Kidney (tissue), 22 donors: ENCODE measurements at places on chromosomes 4 and X.
A peak's percentile ranks its signal among the peaks of the same experiment; 100 is the strongest.

GRCh38 chrX:147738265-147738664 lies 173.5 kb upstream of the FMR1 start:
- no peak for DNase-seq
- H3K4me3 ChIP-seq, result no peak overlapping the region
- no peaks in the 10 kb centered on the region for H3K36me3 ChIP-seq
- H3K27ac ChIP-seq, result no peak overlapping the region
- no peaks in the 10 kb centered on the region for H3K27me3 ChIP-seq
- H3K4me1 ChIP-seq, result no peaks in the 10 kb centered on the region

DNA sequence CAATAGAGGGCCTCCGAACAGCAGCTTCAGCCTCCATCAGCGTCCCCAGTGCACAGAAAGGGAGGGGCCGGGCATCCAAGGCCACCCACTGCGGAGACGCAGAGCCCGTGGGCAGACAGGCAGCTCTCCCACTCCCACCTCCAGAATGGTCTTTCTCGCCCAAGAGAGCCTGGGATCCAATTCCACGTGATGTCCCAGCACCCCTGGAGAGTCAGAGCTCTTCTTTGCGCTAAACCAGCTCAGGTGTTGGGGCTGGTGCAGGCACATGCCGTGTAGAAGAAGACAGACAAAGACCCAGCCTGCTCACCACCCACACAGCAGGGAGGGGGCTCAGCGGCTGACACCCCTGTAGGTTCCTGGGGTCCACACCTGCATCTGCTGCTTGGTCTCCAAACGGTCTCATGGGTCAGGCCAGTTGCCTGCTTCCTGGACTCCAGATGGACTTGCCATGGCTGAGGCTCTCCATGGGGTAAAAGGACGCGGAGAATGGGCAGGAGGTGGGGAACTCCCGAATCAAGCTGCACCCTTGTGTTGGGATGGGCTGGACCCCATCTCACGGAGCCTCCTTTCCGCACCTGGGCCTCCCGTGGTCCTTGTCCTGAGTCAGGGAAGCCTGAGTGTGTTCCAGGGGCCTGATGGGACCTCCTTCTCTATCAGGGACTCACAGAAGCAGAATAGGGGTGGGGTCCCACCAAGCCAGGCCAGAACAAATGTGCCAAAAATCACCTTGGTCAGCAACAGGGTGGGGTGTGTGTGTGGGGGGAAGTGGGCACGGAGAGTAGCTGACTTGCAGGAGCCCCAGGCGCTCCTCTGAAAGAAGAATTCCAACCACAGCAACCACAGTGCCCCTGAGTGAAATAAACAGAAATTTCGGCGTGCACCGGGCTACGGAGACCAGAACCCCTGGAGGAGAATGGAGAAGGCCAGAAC lies 11.6 kb upstream of the ASMTL start:
- no peak overlapping the region for H3K4me3 ChIP-seq
- peak; percentile 56 for DNase-seq
- no peak overlapping the region for H3K27ac ChIP-seq
- H3K27me3 ChIP-seq, result peaks cover 4% of the 10 kb centered on the region
- H3K4me1 ChIP-seq, result no peaks in the 10 kb centered on the region
- H3K36me3 ChIP-seq, result no peaks in the 10 kb centered on the region

DNA sequence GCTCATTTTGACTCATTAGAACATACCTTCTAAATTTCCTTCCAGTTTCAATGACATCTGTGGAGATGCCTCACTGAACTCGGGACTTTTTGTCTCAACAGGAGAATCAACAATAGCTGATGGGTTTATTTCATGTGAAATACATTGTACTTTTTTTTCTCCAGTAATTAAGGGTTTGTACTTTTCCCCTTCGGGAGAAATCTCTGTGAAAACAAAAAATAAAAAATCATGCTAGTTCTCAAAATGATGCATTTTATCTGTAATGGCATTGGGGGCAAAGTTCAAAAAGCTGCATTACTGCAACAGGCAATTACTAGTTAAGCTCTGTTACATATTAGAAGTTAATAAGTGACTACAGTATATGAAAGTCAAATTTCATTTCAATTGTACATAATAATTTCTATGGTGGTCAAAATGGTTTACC lies 167.3 kb upstream of the SH3RF1 start:
- no peaks in the 10 kb centered on the region for H3K36me3 ChIP-seq
- no peak overlapping the region for H3K4me3 ChIP-seq
- H3K4me1 ChIP-seq, result peaks cover 3% of the 10 kb centered on the region

DNA sequence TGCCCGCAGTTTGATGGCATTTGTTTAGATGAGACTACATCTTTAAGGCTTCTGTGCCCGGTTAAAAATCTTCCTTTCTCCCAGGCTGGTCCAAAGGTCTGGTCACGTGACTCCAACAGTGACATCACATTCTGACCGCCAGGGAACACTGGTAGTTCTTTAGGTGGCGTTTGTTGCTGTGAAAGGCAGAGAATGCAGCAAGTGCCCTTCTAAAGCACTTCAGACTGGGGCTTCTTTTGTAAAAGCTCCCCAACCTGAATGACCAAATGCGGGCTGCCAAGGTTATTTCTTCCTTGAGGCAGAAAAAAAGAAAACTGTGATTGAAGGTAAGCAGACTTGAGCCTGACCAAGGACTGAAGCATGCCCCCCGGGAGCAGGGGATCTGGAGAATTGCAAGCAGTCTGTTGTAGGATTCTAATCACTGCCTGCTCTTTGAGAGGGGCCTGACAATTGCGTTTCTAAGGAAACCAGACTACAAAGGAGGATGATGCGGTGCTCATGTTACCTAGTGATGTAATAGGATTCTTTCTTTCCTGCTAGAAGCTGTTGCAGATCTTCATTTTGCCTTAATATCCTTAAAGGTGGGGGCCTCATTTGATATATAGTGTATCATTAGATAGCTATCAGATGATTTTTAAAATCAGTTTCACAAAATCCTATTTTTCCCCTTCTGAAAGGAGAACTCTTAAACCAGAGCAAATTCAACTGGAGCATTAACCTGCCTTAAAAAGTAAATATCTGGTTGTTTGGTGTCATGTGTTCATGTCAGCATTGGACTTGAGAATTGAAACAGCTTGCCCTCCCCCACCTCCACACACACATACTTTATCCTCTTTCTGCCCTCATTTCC lies 133.1 kb downstream of the AKAP4 start:
- peak overlapping the region; percentile 71 for H3K27ac ChIP-seq
- no peaks in the 10 kb centered on the region for H3K4me1 ChIP-seq
- H3K27me3 ChIP-seq, result no peaks in the 10 kb centered on the region
- H3K36me3 ChIP-seq, result no peaks in the 10 kb centered on the region
- peak; percentile 88 for DNase-seq

GRCh38 chr4:3215256-3215655 lies 33.7 kb upstream of the MSANTD1 start:
- no peaks in the 10 kb centered on the region for H3K27me3 ChIP-seq
- H3K4me1 ChIP-seq, result no peaks in the 10 kb centered on the region
- DNase-seq, result no peak
- H3K36me3 ChIP-seq, result peaks cover 53% of the 10 kb centered on the region
- no peak overlapping the region for H3K27ac ChIP-seq
- no peak overlapping the region for H3K4me3 ChIP-seq

GRCh38 chr4:1795299-1796195 lies 2.5 kb downstream of the FGFR3 start:
- H3K4me1 ChIP-seq, result peaks cover 18% of the 10 kb centered on the region
- DNase-seq, result peak; percentile 44
- H3K4me3 ChIP-seq, result no peak overlapping the region
- peak overlapping the region; percentile 9 for H3K27ac ChIP-seq

- peaks cover 2% of the 10 kb centered on the region for H3K27me3 ChIP-seq
- no peak overlapping the region for H3K27ac ChIP-seq
- H3K36me3 ChIP-seq, result no peaks in the 10 kb centered on the region
- no peaks in the 10 kb centered on the region for H3K4me1 ChIP-seq
- H3K4me3 ChIP-seq, result no peak overlapping the region
Measured at GRCh38 chrX:13323241-13323640, 3.4 kb upstream of the ATXN3L start.

DNA sequence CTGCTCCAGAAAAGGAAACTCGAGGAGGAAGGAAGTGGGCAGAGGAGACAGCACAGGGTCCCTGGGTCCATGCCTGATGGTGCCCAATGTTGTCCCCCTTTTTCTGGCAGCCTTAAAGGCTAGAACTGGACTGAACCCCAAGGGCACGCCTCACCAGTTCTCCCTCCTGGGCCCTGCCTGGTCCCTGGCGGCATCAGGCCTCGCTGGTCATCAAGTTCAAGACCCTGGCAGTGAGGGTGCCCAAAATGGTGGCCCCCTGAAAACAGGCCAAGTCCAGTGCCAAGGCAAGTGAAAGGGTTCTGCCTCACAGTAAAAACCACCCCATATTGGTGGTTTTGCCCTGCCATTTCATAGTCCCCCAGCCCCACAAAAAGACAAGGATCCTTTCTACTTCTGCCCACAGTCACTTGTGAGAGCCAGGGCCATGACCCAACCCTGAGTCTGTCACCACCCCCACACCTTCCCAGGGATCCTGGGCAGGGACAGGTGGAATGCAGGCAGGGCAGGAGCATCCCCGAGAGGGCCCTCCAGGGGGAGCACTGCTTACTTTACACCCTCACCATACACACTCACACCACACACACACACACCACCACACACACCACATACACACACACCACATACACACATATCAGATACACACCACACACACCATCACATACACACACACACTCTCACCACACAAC lies 107.6 kb downstream of the DCTD start:
- no peak overlapping the region for H3K27ac ChIP-seq
- H3K4me1 ChIP-seq, result no peaks in the 10 kb centered on the region
- no peaks in the 10 kb centered on the region for H3K27me3 ChIP-seq
- no peak overlapping the region for H3K4me3 ChIP-seq
- DNase-seq, result no peak
